ENCODE measurements at places on chromosomes 4 and X. TPM values are rescaled to one million over a fixed set of nuclear protein-coding genes. Genes with fewer than 3 reads are reported as not detected.

- H3K36me3 ChIP-seq, result peaks cover 53% of the 10 kb centered on the region
- no peak overlapping the region for H3K4me3 ChIP-seq
- H3K27me3 ChIP-seq, result no peaks in the 10 kb centered on the region
- no peak for DNase-seq
- peak overlapping the region; percentile 69 for H3K27ac ChIP-seq
Measured at GRCh38 chrX:154366666-154367055, 7.8 kb downstream of the FLNA start.

DNA sequence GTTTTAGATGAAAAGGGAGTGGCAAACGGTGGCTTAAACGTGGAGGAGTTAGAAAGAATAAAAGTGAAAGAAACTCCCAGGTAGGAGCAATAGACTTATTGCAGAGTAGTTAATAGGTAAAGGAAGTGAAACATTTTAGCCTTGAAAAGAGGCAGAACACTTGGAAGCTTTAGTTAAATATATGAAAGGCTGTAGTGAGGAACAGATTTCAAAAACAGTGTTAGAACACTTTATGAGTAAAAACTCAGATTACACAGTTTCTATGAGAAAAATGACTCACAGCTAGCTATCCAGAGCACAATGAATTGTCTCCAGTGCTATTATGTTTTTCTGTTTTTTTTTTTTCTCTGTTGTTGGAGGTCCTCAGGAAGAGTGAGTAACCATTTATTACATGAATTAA is 45.8 kb downstream of the TACR3 start:
- H3K4me1 ChIP-seq, result no peaks in the 10 kb centered on the region
- no peaks in the 10 kb centered on the region for H3K36me3 ChIP-seq
- DNase-seq, result no peak
- no peak overlapping the region for H3K4me3 ChIP-seq
- H3K27ac ChIP-seq, result no peak overlapping the region

The SFRP2 gene
- total RNA-seq, result 0.30 TPM

The GAGE12H gene
- total RNA-seq, result not detected

DNA sequence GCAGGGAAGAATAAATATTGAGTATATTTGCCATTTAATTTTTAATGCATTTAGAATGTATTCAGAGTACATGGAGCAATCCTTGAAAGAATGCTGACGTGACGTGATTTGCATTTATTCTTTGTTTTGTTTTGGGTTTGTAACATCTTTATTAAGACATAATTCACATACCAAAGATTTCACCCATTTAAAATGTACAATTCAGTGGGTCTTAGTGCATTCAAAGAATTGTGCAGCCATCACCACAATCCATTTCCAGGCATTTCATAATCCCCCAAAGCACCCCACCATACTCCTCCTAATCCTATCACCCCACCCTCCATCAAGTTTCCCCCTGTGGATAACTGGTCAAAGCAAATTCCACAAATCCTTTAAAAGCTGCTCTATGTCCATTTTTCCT is 87.4 kb downstream of the FAM9B start:
- no peak overlapping the region for H3K27ac ChIP-seq
- DNase-seq, result no peak
- no peak overlapping the region for H3K4me3 ChIP-seq
- no peaks in the 10 kb centered on the region for H3K36me3 ChIP-seq

DNA sequence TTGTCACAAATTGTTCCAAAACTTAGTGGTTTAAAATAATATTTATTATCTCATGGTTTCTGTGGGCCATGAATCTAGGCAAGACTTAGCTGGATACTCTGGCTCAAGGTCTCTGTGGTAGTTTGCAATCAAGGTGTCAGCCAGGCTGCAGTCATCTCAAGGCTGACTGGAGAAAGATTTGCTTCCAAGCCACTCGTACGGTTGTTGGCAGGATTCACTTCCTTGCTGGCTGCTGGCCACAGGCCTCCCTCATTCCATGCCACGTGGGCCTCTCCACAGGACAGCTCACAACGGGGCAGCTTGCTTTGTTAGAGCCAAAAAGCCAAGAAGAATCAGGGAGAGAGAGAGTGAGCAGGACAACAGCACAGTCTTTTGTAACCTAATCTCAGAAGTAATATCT is 101.4 kb downstream of the WWC2 start:
- H3K27me3 ChIP-seq, result no peaks in the 10 kb centered on the region
- no peak overlapping the region for H3K4me3 ChIP-seq
- DNase-seq, result peak; percentile 97
- H3K36me3 ChIP-seq, result no peaks in the 10 kb centered on the region

The SPACA5 gene
- not detected for total RNA-seq

DNA sequence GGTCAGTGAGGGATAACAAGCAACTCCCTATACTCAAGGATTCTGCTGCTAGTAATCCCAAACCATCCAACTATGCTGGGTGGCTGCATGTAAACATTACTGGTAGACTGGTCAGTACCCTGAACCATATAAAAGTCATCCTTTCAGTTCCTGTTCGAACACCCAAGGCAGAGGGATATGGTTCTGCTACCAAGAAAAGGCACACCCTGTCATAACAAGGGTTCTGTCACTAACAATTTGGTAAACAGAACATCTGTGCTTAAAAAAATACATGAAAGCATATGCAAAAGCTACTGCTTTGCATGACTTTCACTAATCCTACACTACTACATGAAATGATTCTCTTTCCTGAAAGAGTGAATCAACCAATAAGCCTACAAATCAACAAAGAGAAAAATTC is 76.8 kb upstream of the MCF2 start:
- DNase-seq, result no peak
- H3K36me3 ChIP-seq, result peaks cover 3% of the 10 kb centered on the region
- H3K27ac ChIP-seq, result no peak overlapping the region
- no peaks in the 10 kb centered on the region for H3K27me3 ChIP-seq
- H3K4me1 ChIP-seq, result no peaks in the 10 kb centered on the region

DNA sequence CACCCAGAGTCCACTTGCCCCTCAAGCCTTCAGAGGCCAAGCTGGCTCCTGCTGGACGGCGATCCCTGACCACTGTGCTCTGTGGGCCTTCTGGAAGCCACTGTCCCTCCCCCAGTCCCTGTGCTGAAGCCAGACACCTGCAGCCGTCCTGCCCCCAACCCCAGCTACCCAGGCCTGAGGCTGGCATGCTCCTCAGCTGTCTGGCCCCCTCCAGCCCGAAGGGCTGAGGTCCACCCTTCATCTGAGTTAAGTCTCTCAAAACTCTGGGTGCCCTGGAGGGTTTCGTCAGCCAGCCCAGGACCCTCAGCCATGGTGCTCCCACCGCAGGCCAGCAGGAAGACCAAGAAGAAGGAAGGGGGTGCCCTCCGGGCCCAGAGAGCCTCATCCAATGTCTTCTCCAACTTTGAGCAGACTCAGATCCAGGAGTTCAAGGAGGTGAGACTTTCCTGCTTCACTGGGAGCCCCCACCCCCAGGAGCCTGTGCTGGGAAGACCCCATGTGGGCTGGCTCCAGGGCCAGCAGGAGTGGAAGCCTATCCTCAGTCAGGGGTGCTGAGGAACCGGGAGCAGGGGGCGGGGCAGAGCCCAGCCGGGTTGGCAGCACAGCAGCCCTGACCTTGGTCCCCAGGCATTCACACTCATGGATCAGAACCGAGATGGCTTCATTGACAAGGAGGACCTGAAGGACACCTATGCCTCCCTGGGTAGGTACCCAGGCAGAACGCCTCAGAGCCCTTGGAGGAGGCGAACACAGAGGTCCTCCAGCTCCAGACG is 4.2 kb downstream of the MYL5 start:
- no peaks in the 10 kb centered on the region for H3K36me3 ChIP-seq
- peaks cover 23% of the 10 kb centered on the region for H3K4me1 ChIP-seq
- no peak for DNase-seq

DNA sequence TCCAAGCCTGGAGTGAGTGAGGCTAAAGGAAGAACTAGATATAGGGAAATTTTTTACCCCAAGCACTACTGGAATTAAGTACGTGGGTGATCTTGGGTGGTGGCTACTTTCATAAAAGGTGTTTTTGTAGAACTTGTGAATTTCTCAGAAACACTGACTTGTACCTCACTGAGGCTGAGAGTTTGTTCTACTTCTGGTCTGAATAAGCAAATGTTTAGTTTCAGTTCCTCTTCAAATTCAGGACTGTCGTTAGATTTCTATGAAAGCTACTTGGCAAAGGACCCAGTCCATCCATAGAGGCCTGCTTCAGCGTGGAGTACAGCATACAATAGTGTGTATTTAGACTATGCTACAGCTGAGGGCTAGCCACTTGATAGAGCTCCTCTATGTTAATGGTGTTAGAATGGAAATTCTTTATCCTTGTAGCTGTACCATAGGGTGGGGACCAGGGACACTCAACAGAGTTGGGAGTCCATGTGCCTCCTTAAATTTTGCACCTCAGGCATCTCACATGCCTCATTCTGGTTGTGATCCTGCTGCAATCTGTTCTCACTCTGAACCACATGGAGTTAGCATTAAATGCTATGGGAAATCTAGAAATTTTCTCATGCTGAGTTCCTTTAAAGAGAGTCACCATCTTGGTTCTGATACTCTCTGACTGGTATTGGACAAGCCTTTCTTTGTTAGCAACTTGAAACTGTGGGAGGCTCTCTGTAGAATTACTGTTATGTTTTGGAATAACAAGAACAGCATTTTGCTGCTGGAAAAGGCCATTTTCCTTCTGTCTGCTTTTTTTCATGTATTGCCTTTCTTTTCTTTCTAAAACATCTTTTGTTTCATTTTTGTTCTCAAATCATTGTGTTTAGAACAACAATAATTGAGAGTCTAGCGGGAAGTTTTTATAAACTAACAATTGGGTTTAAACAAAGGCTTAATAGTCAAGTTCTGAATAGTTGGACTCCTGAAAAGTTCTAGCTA is 86.8 kb downstream of the PDGFRA start:
- H3K27me3 ChIP-seq, result peaks cover 9% of the 10 kb centered on the region
- H3K27ac ChIP-seq, result no peak overlapping the region
- peaks cover 3% of the 10 kb centered on the region for H3K4me1 ChIP-seq

The MAGEH1 gene
- total RNA-seq, result 88.9 TPM

The MAP3K15 gene
- 1.2 TPM for total RNA-seq

- no peaks in the 10 kb centered on the region for H3K4me1 ChIP-seq
- no peak overlapping the region for H3K27ac ChIP-seq
- no peaks in the 10 kb centered on the region for H3K36me3 ChIP-seq
- H3K4me3 ChIP-seq, result no peak overlapping the region
- H3K27me3 ChIP-seq, result no peaks in the 10 kb centered on the region
Measured at GRCh38 chr4:181372014-181372413, 871.2 kb upstream of the TENM3 start.

DNA sequence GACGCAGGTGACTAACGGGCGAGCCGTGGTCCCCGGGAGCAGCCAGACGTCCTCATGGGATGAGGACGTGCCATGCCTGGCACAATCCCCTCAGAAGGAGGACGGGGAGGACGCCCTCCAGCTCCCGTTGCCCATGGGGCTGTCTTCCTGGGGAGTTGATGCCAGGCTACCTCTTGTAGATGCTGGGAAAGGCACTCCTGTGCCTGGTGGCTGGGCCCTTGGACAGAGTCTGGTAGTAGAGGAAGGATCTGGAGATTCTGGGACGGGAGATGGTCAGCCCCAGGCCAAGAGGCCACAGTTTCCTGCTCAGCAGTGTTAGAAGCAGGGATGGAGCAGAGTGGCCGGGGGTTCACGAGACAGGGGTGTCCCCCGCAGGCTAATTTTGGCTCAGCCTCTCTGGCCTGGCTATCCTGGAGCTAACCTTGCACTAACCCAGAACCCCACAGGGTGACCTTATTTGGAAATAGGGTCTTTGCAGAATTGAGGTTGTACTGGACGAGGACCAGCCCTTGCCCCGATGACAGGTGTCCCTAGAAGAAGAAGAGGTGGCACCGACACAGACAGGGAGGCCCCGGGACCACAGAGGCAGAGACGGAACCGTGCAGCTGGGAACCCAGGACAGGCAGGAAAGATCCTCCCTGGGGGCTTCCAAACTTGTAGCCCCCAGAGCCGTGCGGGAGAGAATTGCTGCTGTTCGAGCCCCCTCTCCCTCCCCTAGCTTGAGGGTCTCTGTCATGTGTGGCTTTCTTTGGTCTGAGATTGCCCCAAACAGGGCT is 50.1 kb upstream of the ADRA2C start:
- no peak overlapping the region for H3K27ac ChIP-seq
- no peaks in the 10 kb centered on the region for H3K27me3 ChIP-seq
- H3K4me1 ChIP-seq, result no peaks in the 10 kb centered on the region
- no peaks in the 10 kb centered on the region for H3K36me3 ChIP-seq

The POU3F4 gene
- total RNA-seq, result 0.03 TPM

- DNase-seq, result peak; percentile 20
- no peaks in the 10 kb centered on the region for H3K36me3 ChIP-seq
- H3K27ac ChIP-seq, result no peak overlapping the region
- no peaks in the 10 kb centered on the region for H3K4me1 ChIP-seq
- no peaks in the 10 kb centered on the region for H3K27me3 ChIP-seq
Measured at GRCh38 chrX:99353412-99353811, 1056.7 kb downstream of the PCDH19 start.

- no peak overlapping the region for H3K4me3 ChIP-seq
- no peak overlapping the region for H3K27ac ChIP-seq
- no peaks in the 10 kb centered on the region for H3K27me3 ChIP-seq
- no peak for DNase-seq
- no peaks in the 10 kb centered on the region for H3K36me3 ChIP-seq
Measured at GRCh38 chr4:74738464-74739143, 55.7 kb downstream of the BTC start.

DNA sequence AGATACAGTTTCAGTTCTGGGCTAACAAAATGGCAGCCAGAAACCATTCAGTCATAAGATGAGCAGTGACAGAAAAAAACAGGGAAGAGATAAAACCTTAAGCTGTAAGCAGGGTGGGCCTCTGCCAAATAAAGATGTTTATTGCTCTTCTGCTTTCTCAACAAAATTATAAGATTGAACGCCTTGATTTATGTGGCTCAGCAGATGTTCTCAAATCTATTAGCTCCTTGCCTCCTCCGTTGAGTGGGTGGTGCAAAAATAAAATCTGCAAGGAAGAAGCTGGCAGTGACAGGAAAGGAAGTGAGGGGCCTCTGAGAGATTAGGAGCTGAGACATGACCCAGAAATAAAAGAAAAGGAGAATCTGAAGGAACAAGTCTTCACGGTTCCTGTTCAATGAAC is 206.6 kb downstream of the PTTG2 start:
- no peaks in the 10 kb centered on the region for H3K27me3 ChIP-seq
- H3K36me3 ChIP-seq, result no peaks in the 10 kb centered on the region
- no peak for DNase-seq
- H3K27ac ChIP-seq, result no peak overlapping the region

DNA sequence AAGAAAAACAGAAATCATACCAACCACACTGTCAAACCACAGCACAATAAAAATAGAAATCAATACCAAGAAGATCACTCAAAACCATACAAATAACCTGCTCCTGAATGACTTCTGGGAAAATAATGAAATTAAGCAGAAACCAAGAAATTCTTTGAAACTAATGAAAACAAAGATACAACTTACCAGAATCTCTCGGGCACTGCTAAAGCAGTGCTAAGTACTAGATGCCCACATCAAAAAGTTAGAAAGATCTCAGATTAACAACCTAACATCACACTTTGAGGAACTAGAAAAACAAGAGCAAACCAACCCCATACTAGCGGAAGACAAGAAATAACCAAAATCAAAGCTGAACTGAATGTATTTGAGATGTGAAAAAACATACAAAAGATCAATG is 33.2 kb downstream of the AWAT2 start:
- no peak overlapping the region for H3K4me3 ChIP-seq
- H3K4me1 ChIP-seq, result no peaks in the 10 kb centered on the region
- DNase-seq, result no peak
- no peaks in the 10 kb centered on the region for H3K36me3 ChIP-seq
- H3K27ac ChIP-seq, result no peak overlapping the region

The TMEM175 gene
- total RNA-seq, result 31.6 TPM

All from cardiac muscle cell (in vitro differentiated cells and primary cell).